ENCODE measurements at places on chromosomes 5 and 9. TPM values are rescaled to one million over a fixed set of nuclear protein-coding genes. Genes with fewer than 3 reads are reported as not detected.

Gene GRXCR2
- not detected for total RNA-seq

GRCh38 chr9:97848480-97849237 lies 4.4 kb upstream of the FOXE1 start:
- H3K27ac ChIP-seq, result no peak overlapping the region
- H3K4me3 ChIP-seq, result no peak overlapping the region
- H3K4me1 ChIP-seq, result peaks cover 34% of the 10 kb centered on the region
- H3K27me3 ChIP-seq, result peaks cover 60% of the 10 kb centered on the region

GRCh38 chr5:54905942-54906537 lies 79.4 kb downstream of the ESM1 start:
- H3K4me1 ChIP-seq, result no peaks in the 10 kb centered on the region
- H3K36me3 ChIP-seq, result no peaks in the 10 kb centered on the region
- no peak overlapping the region for H3K4me3 ChIP-seq
- H3K27me3 ChIP-seq, result no peaks in the 10 kb centered on the region

DNA sequence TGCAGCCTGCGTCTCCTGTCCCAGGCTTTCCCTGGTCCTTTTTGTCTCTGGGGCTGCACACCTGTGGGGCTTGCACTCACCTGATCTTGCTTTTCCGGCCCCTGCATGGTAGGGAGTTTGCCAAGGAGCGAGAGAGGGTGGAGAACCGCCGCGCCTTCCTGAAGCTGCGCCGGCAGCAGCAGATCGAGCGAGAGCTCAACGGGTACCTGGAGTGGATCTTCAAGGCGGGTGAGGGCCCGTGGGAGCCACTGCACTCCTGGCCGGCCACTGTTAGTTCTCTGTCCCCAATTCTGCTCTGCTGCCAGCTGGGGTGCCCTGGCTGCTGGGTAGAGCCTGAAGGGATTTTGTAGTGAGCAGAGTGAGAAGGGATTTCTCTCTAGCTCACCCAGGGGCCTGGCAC lies 78.0 kb downstream of the CACNA1B start:
- H3K27ac ChIP-seq, result no peak overlapping the region
- H3K4me3 ChIP-seq, result no peak overlapping the region
- H3K4me1 ChIP-seq, result no peaks in the 10 kb centered on the region
- DNase-seq, result no peak
- no peaks in the 10 kb centered on the region for H3K36me3 ChIP-seq

GRCh38 chr5:76670508-76670907 lies 45.4 kb upstream of the F2R start:
- H3K4me3 ChIP-seq, result no peak overlapping the region
- H3K27me3 ChIP-seq, result no peaks in the 10 kb centered on the region
- H3K36me3 ChIP-seq, result peaks cover 3% of the 10 kb centered on the region
- H3K4me1 ChIP-seq, result no peaks in the 10 kb centered on the region

GRCh38 chr9:103714992-103715391 lies 379.1 kb upstream of the SMC2 start:
- no peaks in the 10 kb centered on the region for H3K4me1 ChIP-seq
- H3K27ac ChIP-seq, result no peak overlapping the region
- H3K4me3 ChIP-seq, result no peak overlapping the region
- no peak for DNase-seq

Data from upper lobe of left lung (tissue), 6 donors.